Activated CD8-positive, alpha-beta memory T cell treated with anti-CD3 and anti-CD28 coated beads for 48 hours (primary cell): ENCODE measurements at places on chromosomes 7 and 10.
A peak's percentile ranks its signal among the peaks of the same experiment; 100 is the strongest.

GRCh38 chr10:124035928-124036558 is 57.4 kb downstream of the CHST15 start:
- no peak for DNase-seq

DNA sequence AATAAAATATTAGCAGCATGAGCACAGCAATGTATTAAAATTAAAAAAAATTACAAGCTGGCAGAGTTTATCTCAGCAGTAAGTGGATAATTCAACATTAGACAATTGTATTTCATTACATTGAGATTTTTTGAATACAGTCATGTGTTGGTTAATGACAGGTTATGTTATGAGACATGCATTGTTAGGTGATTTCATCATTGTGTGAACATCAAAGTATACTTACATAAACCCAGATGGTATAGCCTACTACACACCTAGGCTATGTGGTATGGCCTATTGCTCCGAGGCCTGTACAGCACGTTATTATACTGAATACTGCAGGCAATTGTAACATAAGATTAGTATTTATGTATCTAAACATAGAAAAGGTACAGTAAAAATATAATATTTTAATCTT is 29.7 kb downstream of the CCDC6 start:
- DNase-seq, result no peak

- DNase-seq, result no peak
Measured at GRCh38 chr10:21976739-21977138, 26.8 kb downstream of the DNAJC1 start.

- DNase-seq, result no peak
Measured at GRCh38 chr7:77349141-77349540, 67.0 kb downstream of the GSAP start.

GRCh38 chr7:67918158-67918557 is 921.5 kb downstream of the TYW1 start:
- DNase-seq, result no peak

GRCh38 chr10:78359640-78360091 is 326.0 kb downstream of the RPS24 start:
- no peak for DNase-seq

GRCh38 chr7:44547536-44548231 is 6.6 kb upstream of the NPC1L1 start:
- no peak for DNase-seq

- no peak for DNase-seq
Measured at GRCh38 chr10:75531571-75532031, 100.2 kb downstream of the LRMDA start.

- DNase-seq, result no peak
Measured at GRCh38 chr10:31393844-31394243, 74.8 kb downstream of the ZEB1 start.

DNA sequence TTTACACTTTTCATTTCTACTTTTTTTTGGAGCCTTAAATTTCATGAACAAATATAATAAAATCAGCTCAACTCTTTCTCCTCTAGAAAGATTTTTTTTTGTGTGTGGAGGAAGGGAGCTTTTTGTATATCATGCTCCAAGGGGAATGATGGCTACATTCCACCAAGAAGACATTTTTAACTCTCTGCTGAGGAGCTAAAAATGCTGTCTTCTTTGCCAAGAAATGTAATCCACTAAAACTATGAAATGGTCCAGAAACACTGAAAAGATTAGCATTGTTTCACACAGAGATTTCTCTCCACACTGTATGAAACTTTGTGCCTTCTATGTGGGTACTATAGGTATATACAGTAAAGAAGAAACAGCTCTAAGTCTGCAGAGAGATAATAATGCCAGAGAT is 74.1 kb upstream of the ANK3 start:
- DNase-seq, result no peak

- DNase-seq, result peak; percentile 46
Measured at GRCh38 chr10:9209105-9209798, 1154.8 kb downstream of the GATA3 start.

GRCh38 chr7:131212114-131212513 is 115.6 kb upstream of the MKLN1 start:
- DNase-seq, result no peak

DNA sequence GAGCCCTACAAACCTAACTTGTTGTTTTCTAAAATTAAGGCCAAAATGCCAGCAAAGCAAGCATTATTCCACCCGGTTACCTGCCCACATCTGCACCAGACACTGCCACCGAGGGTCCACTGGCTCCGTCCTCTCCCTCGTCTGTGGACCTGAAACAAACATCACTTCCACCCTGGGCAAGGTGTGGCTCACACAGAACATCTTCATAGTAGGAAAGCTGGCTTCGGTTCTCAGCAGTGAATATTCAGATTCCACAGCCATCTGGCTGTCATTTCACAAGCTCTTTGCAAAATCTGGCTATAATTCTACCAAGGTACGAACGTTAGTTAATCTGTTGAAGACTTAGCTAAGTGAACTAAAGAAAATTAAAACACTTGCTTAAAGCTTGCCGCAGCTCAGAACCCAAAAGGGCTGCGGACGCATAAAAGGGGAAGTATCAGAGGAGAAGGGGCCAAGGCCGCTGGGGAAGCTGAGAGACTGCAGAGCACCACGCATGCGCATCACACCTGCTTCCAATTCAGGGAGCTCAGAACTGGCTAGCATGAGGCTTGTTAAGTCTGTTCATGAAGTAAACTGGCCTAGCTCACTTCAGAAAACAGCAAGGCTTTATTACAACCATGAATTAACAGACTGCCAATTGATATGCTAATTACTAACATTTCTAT is 46.1 kb downstream of the PTPRN2 start:
- no peak for DNase-seq

DNA sequence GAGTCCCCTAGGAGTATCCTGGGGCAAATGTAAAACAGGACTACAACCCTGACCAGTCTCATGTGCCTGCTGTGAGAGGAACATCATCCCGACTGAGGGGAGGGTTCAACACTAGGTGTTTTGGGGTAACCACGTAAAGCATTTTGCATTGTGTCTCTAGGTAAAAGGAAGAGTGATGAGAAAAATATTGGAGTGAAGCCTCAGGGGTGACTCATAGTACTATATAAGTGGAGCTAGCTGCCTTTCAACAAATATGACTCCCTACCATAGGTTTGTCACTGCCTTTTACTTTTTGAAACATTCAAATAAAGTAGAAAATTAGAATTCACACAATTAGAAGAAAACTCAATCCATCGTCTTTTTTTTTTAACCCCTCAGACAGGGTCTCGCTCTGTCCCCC is 2.6 kb upstream of the CAMK2G start:
- DNase-seq, result no peak

DNA sequence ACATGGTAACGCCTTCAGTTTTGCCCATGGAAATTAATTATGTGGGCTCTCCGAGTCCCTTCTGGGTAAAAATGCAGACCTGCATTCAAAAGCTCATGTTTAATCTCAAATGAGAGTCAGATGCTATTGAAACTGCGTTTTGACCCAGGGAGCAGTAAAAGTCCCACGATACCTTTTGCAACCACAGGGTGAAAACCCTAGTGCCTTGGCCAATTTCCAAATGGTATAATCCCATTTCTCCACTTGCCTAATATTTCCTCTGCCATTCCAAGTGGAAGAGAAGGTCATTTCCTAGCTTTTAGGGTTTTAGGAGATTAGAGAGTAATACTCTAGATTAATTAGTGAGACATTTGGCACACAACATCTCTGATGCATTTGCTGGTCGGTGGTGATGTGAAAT is 132.5 kb downstream of the NRP1 start:
- DNase-seq, result no peak

GRCh38 chr7:6451224-6451705 is 3.5 kb upstream of the DAGLB start:
- no peak for DNase-seq

- no peak for DNase-seq
Measured at GRCh38 chr7:151895631-151896031, 18.7 kb upstream of the PRKAG2 start.

DNA sequence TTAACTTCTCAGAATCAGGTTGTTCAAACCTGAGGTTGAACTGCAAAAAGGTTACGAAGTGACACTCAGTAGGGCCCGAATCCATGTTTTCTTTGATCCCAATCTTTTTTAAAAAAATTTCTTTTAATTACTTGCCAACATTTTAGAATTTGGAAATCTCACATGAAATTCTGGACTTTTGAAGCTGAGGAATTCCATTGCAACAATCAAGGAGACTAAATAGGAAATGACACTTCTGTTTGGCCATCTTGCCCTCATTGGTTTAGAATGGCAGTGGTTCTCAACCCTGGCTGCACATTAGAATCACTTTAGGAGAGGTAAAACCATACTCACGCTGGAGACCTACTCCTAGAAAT is 471 bp upstream of the TOMM7 start:
- DNase-seq, result no peak

DNA sequence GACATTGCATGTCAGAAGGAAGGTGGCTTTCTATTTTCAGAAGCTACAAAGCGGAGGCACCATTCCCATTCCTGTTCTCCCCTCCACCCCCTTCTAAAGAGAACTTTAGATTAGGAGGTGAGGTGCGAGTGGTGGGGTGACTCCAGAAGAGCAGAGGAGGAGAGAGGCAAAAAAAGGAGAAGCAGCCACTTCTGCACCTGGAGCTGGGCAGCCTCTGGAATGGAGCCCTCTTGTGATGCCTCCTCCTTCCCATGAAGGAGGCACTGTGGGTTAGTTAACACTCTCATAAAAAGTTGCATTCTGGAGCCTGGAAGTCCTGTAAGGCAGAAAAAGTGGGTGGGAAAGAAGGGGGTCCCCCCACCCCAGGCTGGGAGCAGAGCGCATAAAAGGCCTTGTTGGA is 4.8 kb downstream of the PTF1A start:
- DNase-seq, result no peak

DNA sequence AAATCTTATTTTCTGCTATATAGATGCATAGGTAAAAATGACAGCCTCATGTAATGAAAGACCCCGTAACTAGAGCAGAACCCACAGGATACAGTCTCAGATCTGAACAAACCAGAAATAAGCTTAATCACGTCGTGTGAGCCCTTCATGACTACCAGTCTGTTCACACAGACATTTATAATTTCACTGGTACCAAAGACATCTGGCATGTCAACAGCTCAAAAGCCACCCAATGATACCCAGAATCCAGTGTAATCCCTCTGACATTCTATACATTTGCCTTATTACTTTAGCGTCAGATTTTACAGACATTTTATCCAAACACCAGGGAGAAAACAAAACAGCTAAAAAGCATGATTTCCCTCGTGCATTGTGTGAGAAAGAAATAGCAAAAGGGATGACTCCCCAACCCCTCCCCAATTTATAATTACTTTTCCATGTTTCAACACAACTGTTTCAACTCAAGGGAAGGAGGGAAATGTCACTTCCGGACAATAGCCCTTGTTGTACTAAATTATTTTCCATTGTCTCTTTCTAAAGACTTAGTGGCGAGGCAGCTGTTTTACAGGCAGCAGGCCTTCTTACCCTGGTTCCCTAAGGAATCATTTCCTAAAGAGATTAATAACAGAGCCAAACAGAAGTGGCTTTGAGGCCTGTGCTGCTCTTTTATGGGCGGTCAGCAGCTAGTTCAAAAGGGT is 33.2 kb downstream of the DOCK4 start:
- DNase-seq, result no peak

DNA sequence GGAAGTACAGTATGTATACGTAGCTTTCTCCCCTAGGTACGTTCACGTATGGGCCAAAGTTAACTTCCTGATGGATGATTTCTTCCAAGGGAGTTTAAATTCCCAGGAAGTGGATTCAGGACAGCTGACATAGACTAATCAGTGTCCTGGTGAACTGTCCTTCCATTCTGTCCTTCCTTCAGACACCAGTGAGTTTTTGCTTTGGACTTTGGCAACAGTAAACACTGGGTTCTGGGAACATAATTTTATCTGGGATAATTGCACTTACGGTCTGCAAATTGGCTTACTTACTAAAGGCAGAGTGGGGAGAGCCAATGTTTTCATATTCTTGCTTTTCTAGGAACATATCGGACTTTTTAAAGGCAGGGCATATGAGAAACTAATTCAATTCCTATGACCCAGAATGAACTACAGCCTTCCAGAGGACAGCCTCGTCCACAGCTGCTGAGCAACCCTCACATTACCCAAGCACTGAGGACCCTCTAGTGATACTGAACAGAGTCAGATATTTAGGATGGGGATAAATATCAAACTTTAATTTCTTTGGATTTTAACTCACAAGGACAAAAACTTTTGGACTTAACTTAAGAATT is 97.9 kb downstream of the RAB18 start:
- no peak for DNase-seq

DNA sequence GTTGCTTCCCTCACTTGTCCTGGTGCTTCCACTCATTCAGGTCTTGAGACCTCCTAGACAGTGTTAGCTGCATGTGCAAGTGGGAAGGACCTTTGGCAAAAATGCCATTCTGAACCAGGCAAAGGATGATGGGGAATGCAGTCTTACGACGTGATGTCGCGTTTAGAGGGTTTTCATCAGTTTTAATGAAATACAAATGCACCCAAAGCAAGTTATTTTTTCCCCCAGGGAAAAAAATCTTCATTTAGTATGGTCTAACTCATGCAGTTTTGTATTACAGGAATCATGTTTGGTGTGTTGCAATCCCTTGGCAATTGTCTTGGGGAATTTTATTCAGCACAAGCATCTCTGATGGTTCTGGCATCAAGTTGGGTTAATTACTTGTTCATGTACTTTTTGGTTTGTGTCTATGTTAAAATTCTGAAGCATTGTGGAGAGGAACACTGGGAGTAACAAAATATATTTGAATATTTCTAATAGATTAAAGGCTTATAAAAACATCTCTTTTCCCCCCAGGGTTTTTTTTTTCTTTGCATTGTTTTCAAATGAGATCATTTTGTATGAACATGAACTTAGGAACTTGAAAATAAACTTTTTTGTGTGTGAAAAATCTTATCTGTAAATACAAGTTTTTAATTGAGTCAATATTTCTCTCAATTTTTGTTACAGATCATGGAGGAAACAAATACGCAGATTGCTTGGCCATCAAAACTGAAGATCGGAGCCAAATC is 188.9 kb downstream of the BICC1 start:
- no peak for DNase-seq

DNA sequence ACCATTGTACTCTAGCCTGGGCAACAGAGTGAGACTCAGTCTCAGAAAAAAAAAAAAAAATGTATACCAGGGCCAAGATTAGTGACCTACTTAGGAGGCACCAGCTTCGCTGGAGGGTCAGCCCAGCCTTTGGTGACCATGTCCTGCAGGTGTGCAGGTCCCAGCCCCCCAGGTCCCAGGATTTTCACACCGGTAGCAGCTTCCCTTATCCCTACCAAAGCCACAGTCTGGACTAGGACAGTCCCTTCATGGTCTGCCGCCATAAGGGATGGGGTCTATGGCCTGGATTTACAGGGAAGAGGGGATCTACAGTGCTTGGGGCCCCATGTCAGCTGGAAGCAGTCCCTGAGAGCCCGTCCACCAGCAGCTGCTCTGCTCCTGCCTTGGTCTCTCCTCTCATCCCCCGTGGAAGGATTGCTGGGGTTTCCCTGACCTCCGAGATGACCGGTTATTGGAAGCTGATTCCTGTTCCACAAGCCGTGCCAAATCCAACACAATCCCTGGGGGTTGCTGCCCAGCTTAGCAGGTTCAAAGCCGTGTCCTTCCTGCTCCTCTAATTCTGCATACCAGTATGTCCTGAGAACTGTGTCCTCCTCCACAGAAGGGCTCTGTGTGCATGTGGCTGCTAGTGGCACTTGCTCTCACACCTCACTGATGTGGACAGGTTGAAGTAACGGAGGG is 11.0 kb upstream of the NDUFB2 start:
- no peak for DNase-seq
